Activated CD4-positive, alpha-beta T cell treated with anti-CD3 and anti-CD28 coated beads, Interleukin-2, amount 10 ng/mL, durations not matched to agents 24 days and 14 days (primary cell): ENCODE measurements at places on chromosomes 7 and 10.

DNA sequence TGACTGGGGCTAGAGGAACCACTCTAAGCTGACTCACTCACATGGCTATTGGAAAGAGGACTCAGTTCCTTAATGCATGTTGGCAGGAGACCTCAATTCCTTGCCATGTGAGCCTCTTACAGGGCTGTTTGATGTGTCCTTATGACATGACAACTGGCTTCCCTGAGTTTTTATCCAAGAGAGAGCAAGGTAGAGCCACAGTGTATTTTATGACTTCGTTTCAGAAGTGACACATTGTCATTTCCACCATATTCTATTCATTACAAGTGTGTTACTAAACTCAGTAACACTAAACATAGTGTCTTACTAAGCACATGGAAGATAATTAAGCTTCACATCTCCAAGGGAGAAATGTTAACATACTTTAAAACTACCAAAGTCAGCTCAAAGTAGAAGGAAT, 98.2 kb downstream of the ZNF777 start:
- DNase-seq: no peak

DNA sequence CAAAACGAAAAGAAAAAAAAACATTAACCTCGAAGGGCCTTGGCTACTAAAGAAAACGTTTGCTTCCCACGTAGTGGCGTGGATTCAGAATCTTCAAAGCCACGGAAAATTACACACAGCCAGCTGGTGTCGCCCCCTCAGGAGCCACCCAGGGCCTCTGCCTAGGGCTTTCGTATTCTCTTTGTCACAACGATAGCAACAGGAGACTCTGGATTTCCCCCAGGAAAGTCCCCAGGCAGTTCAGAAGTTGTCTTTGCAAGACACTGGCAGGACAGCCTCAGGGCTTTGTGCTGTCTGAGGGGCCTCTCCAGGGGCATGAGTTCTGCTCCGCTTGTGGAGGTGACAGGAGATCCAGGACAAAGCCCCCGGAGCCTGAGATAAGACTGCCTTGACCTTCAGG, 150.2 kb upstream of the INSYN2A start:
- DNase-seq: peak; percentile 58

GRCh38 chr7:85713171-85713570, 526.3 kb upstream of the SEMA3D start:
- DNase-seq: no peak

DNA sequence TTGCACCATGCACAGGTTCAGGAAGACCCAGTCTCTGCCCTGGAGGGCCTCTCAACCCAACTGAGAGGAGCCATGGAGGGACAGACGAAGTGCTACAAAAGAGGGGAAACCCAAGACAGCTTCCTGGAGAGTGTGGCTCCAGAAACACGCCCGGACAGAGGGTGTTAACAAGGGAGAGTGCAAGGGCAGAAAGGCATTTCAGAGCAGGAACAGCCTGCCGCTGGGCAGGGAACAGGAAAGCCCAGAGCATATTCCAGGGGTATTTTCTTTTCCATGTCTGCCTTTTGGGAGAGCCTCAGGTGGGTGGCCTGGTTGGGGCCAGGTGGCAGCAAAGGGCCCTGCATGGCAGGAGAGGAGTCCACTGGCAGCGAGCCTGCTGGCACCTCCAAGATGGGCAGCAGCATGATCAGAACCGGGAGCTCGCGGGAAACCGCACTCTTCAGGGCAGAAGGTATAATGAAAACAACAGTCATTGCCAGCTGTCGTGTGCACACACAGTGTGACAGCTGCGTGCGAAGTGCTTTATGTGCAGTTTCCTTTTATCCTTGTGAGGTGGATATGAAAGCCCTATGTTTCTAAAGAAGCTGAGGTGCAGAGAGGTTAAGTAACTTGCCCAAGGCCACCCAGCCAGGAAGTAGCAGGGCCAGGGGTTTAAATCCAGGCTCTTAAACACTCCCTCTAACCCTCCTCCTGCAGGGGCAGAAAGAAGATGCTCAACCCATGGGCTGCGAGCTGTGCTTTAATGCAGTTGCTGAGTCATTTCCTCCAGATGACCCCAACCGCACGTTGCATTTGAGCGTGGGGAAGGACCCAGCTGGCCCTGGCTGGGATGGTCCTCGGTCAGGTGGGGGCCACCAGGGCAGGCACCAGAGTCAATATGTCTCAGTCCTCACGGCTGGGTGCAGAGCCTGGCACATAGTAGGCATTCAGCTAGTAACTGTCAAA, 128.6 kb downstream of the OAT start:
- no peak for DNase-seq

- DNase-seq: no peak
Measured at GRCh38 chr10:50629495-50630122, 5.9 kb upstream of the SGMS1 start.

DNA sequence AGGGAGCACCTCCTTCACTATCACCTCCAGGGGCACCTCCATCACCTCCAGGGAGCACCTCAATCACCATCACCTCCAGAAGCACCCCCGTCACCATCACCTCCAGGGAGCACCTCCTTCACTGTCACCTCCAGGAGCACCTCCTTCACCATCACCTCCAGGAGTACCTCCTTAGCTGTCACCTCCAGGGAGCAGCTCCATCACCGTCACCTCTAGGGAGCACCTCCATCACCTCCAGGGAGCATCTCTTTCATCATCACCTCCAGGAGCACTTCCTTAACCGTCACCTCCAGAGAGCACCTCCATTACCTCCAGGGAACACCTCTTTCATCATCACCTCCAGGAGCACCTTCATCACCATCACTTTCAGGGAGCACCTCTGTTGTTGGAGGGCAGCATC, 103.0 kb downstream of the DNAJB6 start:
- DNase-seq: no peak

- DNase-seq: no peak
Measured at GRCh38 chr10:127195571-127196281, 665 bp downstream of the INSYN2A start.

GRCh38 chr7:76234931-76235441, 33.3 kb downstream of the SRRM3 start:
- DNase-seq: peak; percentile 94

DNA sequence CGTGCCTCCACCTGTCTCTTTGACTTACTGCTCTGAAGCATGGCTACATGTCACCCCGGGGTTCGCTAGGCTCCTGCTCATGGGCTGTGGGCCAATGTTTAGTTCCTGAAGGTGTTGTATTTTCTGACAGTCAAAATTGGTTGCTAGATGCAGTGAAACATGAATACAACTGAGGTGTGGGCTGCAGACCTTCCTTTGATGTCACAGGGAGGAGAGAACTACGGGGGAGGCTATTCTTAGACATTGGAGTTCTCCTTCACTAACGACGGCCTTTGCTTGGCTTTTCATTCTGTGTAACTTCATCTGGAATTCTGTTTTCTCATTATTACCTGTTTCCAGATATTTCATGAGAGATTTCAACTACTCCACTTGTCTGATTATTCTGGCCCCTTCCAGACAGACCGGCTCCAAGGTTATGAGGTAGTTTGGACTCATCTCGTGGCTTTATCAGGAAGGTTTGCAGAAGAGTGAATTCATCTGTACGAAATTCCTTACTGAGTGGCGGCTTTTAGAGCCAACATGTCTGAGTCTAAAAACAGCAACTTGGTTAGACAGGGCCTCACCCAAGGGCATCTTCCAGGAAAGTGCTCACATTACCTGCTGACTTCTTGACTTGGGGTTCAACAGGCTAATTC, 774.7 kb downstream of the SUGCT start:
- DNase-seq: no peak

DNA sequence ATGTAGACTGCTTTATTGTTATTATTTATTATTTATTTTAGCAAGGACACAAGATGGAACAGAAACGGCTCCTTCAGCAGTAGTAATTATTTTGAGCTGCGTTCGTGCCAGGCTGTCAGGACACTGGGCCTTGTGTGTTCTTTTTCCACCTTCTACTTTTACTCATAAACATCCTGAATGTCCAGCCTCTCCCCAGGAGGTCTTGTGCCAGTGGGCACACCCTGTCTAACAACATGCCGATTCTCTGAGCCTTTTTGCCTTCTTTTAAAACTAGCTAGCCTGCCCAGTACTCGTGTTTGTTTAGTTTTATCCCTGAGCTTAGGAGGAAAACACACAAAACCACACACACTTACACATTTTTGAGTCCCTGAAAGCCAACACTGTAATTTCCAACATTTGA, 1.2 kb downstream of the SCIN start:
- no peak for DNase-seq

DNA sequence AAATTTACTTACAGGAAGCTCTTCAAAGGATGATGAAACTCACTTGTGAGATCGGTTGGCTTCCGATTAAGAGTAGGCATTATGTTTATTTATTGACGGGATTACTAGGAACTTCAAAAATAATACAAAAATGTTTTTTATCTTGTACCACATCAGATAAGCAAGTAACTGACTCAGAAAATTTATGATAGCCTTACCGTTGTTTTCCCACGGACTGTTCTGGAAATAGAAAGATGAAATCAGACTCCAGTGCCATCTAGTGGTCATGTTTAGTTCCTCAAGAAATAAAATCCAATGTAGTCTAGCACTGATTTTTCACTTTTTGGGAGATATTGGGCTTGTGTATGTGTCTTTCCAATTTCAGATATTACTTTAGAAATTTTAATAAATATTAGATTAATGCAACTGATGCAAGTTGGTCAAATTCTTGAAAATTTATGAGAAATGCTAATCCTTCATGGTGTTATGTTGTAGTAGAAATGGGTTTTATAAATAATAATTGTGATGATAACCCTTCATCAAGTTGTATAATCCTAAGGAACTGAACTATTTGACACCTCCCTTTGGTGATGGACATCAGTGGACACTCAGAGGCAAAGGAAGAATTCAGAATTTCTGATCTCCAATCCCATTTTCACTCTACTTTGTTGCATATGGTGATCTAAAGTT, 168.8 kb downstream of the TMEM26 start:
- peak; percentile 63 for DNase-seq

DNA sequence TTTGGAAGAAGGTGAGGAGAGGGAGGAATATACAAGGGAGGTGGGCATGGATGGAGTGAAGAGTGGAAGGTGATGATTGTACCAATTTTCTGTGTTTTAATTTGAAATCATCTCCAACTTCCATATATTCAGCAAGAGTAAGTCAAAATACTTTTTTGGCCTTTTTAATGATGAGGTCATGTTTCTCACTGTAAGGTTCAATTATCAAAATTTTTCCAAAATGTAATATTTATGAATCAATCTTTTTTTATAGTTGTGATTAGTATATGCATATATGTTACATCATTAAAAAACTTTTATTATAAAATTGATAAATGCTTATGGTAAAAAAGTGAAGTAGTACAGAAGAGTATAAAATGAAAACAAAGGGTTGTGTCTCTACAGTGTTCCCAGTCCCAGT, 40.7 kb downstream of the PRKAR2B start:
- DNase-seq: no peak

- DNase-seq: no peak
Measured at GRCh38 chr10:129570185-129570584, 103.1 kb downstream of the MGMT start.

DNA sequence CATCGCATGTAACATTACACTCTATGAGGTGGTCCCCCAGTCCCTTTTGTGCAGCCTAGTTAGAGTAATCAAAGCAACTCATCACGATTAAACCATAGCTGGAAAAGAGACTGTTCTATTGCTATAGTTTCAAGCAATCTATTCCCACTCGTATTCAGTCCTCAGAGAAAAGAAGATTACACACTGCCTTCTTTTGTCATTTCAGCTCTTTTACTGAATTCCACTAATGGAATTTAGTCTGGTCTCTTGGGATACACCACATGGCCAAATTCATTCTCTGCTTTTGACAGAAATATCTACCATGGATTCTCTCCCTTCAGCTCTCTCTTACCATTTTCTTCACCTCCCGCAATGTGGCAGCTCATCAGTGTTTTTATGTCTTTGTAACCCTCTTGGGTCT, 108.9 kb upstream of the HDAC9 start:
- DNase-seq: no peak

GRCh38 chr10:128432423-128432822, 306.2 kb upstream of the MKI67 start:
- DNase-seq: no peak

GRCh38 chr7:157279741-157280215, 57.0 kb upstream of the DNAJB6 start:
- DNase-seq: no peak

DNA sequence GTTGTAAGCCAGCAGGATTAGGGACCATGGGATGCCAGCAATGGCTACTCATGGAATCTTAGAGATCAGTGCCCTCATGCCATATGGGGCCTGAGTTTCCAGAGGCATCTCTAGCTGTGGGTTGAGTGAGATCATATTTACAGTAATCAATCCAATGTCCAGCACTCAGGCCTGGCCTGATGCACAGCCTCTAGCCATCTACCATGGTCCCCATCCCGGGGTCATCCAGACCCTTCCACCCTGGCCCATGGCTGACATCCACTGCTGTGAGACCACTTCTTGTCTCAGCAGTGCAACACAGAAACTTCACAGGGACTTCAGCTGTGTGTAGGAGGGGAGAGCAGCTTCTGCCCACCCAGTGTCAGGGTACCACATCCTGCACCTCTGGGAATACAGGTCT, 6.5 kb upstream of the ADCY1 start:
- DNase-seq: no peak

- DNase-seq: no peak
Measured at GRCh38 chr10:76868098-76868977, 769.3 kb downstream of the KCNMA1 start.
